ENCODE measurements at places on chromosomes 16 and 17.

DNA sequence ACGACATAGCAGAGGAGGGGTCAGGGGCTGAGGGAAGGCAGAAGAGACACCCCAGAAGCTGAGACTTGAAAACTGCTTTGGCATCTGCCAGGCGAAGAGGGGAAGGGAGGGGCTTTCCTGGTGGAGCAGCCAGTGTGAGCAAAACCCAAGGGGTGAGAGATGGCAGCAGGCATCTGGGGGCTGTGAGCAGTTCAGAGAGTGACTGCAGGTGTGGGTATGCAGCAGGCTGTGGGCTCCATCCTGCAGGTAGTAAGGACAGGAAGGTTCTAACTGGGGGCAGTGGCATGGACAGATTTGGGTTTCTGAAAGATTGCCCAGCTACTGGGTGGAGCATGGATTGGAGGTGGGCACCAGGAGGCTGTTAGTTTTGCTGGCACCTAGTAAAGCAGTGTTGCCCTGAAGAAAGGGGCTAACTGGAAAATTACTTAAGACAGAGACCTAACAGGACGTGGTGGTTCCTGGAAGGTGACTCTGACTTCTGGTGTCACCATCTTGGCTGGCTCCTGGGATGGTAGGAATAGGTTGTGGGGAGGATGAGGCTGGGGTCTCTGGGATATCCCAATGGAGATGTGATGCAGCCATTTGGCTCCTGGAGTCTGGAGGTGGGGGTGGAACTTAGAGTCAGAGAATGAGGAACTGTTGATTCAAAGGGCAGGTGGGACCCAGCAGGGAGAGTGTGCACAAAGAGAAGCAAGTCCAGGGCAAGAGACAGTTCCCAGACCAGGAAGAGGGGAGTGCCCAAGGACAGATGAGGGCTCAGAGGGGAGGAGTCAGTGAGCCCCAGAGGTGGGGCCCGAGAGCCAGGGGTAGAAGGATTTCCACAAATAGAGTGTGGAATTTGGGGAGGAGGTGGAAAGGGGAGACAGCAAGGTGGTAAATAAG, 11.2 kb downstream of the BCL7C start:
- H3K4me1 ChIP-seq, result no peaks in the 10 kb centered on the region
- H3K36me3 ChIP-seq, result peaks cover 72% of the 10 kb centered on the region
- no peak overlapping the region for H3K4me3 ChIP-seq
- no peak overlapping the region for H3K27ac ChIP-seq

DNA sequence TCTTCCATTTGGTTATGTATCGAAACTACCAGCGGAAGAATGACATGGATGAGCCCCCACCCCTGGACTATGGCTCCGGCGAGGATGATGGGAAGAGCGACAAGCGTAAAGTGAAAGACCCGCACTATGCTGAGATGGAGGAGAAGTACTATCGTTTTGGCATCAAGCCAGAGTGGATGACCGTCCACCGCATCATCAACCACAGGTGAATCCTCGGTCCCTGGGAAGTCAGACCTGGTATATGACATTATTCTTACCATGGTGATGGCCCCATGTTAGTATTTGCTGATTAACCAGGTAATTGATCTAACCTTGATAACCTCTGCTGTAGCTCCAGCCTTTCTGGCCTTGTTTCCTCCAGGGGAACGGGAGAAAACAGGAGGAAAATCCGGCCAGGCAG, 8.5 kb downstream of the CHD3 start:
- H3K27me3 ChIP-seq, result no peaks in the 10 kb centered on the region
- H3K4me1 ChIP-seq, result peaks cover 7% of the 10 kb centered on the region
- H3K36me3 ChIP-seq, result peaks cover 93% of the 10 kb centered on the region
- no peak overlapping the region for H3K27ac ChIP-seq
- H3K4me3 ChIP-seq, result no peak overlapping the region
- DNase-seq, result no peak

DNA sequence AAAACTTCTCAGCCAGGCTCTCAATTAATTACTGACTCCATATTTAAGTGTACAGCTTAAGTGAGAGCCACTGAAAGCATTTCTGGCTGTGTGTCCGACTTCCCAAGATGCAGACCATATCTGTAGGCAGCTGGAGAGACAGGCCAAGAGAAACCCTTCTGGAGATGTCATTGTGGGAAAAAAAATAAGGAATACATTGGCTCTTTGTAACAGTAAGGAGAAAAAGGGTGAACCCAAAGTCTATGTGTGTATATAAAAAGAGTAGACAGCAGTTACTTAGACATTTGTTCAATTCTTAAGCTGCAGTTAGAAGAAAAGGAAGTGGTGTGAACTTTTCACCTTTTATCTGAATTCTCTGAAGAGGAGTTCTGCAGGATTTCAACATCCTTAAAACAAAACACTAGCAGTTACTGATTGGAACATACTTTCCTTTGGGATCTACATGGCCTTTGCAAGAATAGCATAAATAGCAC, 21.7 kb downstream of the FAM117A start:
- no peaks in the 10 kb centered on the region for H3K36me3 ChIP-seq
- no peak for DNase-seq
- H3K4me3 ChIP-seq, result no peak overlapping the region
- H3K27me3 ChIP-seq, result no peaks in the 10 kb centered on the region

- peak overlapping the region; percentile 69 for H3K27ac ChIP-seq
- H3K36me3 ChIP-seq, result no peaks in the 10 kb centered on the region
- no peak overlapping the region for H3K4me3 ChIP-seq
- no peaks in the 10 kb centered on the region for H3K27me3 ChIP-seq
- peaks cover 32% of the 10 kb centered on the region for H3K4me1 ChIP-seq
- DNase-seq, result no peak
Measured at GRCh38 chr17:17403899-17404576, 72.8 kb upstream of the MED9 start.

DNA sequence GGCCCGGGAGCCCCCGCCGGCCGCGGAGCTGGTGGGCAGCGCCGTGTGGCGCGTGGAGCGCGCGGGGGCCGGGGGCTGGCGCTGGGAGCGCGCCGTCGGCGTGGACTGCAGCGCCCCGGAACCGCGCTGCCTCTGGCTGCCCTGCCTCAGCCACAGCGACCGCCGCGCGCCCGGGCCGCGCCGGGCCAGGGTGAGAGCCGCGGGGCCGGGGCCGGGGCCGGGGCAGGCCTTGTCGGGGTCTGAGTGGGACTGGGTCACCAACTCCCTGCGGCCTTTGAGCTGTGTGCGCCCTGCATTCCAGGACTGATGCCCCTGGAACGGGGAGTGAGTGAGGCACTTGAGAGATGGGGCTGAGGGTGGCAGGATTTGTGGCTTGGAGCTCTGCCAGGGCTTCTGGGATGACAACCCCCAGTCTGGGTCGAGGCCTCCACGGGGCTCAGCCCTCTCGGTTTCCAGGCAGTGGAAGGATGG, 25.7 kb downstream of the ARHGAP23 start:
- H3K4me1 ChIP-seq, result peaks cover 66% of the 10 kb centered on the region
- H3K27me3 ChIP-seq, result peaks cover 21% of the 10 kb centered on the region
- H3K4me3 ChIP-seq, result peak overlapping the region; percentile 20
- no peak for DNase-seq
- peak overlapping the region; percentile 6 for H3K27ac ChIP-seq

- DNase-seq, result no peak
- no peak overlapping the region for H3K4me3 ChIP-seq
- no peaks in the 10 kb centered on the region for H3K36me3 ChIP-seq
- peak overlapping the region; percentile 17 for H3K27ac ChIP-seq
- no peaks in the 10 kb centered on the region for H3K4me1 ChIP-seq
- H3K27me3 ChIP-seq, result no peaks in the 10 kb centered on the region
Measured at GRCh38 chr17:71793518-71793917, 327.3 kb upstream of the SOX9 start.

- no peaks in the 10 kb centered on the region for H3K27me3 ChIP-seq
- H3K27ac ChIP-seq, result no peak overlapping the region
- no peaks in the 10 kb centered on the region for H3K4me1 ChIP-seq
Measured at GRCh38 chr16:51326131-51326856, 175.2 kb upstream of the SALL1 start.

DNA sequence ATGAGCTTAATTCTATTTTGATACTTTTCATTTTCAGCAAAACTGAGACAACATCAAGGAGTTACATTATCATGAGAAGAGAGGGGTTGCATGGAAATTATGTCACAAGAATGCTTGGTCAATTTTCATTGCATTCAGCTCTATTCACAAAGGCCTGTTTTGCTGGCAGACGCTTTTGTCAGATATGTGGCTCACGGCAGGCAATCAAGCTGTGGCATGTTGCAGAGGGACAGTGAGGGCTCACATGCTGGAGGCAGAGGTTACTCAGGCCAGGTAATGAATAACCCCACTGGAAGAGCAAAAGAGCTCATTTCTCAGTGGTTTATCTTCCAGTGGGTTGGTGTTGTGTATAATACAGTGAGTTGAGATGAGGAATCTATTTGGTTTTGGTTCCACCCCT, 98.7 kb upstream of the RBFOX1 start:
- DNase-seq, result no peak
- H3K27ac ChIP-seq, result no peak overlapping the region
- H3K4me3 ChIP-seq, result no peak overlapping the region
- H3K4me1 ChIP-seq, result no peaks in the 10 kb centered on the region
- no peaks in the 10 kb centered on the region for H3K27me3 ChIP-seq
- no peaks in the 10 kb centered on the region for H3K36me3 ChIP-seq

DNA sequence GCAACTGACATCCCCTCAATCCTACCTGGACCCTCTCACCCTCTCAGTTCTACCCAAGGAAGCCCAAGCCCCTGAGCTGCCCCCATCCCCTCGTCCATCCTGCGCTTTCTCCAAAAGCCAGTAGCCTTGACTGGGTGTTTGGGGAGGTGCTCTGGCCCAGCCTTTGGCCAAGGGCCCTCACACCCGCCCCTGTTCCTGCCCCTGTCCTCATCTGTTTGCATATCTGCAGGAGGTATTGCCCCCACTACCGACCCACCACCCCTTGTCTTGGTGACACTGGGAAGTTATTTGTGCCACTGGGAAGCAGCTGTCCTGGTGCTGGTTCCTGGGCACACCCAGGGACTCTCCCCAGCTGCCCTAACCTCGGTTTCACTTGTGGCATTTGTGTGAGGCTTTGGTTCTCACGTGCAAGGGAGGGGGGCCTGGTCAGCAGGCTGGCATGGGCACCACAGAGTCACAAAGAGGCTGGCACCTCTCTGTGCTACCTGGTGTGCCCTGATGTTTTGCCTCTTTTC, 75.3 kb downstream of the MRC2 start:
- peaks cover 48% of the 10 kb centered on the region for H3K4me1 ChIP-seq
- DNase-seq, result no peak
- H3K27ac ChIP-seq, result no peak overlapping the region

DNA sequence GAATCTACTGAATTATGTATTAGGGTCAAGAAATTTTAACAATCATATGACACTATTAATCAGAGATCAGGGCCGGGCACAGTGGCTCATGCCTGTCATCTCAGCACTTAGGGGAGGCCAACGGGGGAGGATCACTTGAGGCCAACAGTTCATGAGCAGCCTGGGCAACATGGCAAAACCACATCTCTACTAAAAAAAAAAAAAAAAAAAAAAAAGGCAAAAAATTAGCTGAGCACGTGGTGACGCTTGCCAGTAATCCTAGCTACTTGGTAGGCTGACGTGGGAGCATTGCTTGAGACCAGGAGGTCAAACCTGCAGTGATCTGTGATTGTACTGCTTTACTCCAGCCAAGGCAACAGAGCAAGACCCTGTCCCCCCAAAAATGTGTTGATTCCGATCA, 52.5 kb upstream of the CLEC3A start:
- H3K27ac ChIP-seq, result no peak overlapping the region
- no peaks in the 10 kb centered on the region for H3K4me1 ChIP-seq
- no peaks in the 10 kb centered on the region for H3K27me3 ChIP-seq
- no peak for DNase-seq
- H3K36me3 ChIP-seq, result peaks cover 4% of the 10 kb centered on the region

DNA sequence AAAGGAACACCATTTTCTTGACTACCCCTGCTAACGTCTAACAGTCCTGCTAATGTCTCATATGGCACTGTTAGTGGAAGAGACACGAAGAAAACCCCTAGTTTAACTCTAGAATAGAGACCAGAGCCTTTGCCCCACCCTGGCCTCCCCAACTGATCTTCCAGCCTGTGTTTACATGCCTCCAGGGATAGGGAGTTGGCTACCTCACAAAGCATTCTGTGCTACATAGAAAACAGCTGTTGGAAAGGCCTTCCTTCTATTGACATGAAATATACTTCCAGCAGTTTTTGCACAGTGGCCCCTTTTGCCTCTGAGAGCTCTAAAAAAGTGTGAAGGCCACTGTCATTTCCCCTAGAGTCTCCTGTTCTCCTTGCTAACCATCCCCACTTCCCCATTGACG, 73.1 kb downstream of the ASIC2 start:
- H3K27me3 ChIP-seq, result no peaks in the 10 kb centered on the region
- DNase-seq, result no peak
- H3K4me1 ChIP-seq, result no peaks in the 10 kb centered on the region
- no peak overlapping the region for H3K4me3 ChIP-seq

- H3K27me3 ChIP-seq, result no peaks in the 10 kb centered on the region
- no peaks in the 10 kb centered on the region for H3K4me1 ChIP-seq
- no peak overlapping the region for H3K4me3 ChIP-seq
- DNase-seq, result no peak
- H3K36me3 ChIP-seq, result peaks cover 29% of the 10 kb centered on the region
- H3K27ac ChIP-seq, result no peak overlapping the region
Measured at GRCh38 chr16:46954562-46954961, 18.9 kb downstream of the DNAJA2 start.

DNA sequence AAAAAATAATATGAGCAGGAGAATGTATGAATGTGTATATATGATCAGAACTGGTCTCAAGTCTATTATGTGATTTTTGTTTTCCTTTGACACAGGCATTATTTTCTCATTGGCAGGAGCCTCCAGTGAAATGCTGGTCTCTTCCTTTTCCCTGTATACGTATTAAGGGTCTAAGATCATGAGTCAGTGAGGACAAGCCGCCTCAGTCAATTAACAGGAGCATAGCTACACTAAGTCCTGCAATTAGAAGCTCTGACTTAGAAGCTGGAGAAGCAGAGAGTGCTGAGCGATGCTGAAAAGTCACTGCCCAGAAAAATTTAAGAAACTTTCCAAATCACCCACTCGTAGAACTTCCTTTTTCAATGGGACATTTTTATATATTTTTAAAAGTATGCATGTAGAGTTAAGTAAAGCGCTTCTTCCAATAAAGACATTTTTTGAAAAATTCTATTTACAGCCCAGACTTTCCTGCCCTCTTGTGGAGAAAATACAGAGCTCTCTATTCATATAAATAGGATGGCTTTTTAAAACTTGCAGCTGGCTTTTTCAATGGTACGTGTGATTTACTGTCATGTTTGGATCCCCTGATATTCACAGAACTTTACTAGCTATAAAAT, 70.2 kb upstream of the PSMD7 start:
- no peaks in the 10 kb centered on the region for H3K27me3 ChIP-seq
- DNase-seq, result peak; percentile 32
- no peak overlapping the region for H3K27ac ChIP-seq

Measured in spinal cord (tissue), 10 donors.